ENCODE measurements at places on chromosomes 11 and 22.

GRCh38 chr22:33829546-33830280 lies 90.6 kb downstream of the LARGE1 start:
- no peak for DNase-seq

- DNase-seq, result no peak
Observed at GRCh38 chr11:32279672-32280071, 155.7 kb downstream of the WT1 start.

- DNase-seq, result peak; percentile 62
Observed at GRCh38 chr11:111938687-111939160, 1.6 kb downstream of the DIXDC1 start.

DNA sequence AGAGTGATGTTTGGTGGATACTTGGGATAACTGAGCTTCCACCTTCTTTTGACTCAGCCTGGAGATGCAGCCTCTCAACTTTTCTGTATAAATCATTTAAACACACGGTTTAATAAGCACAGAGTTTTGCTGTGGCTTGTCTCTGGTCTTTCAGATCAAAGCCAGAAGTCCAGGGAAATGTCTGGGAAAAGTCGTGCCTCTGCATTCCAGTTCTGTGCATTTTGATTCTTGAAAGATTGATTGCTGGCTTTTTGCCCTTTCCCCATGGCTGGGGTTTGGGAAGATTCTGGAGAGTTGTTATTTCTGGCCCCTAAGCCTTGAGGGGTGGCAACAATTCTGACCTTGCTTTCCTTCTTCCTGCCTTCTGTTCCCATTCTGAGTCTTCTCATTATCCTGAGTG lies 154.1 kb downstream of the COMMD9 start:
- no peak for DNase-seq

GRCh38 chr11:16981651-16982194 lies 32.5 kb downstream of the PLEKHA7 start:
- peak; percentile 13 for DNase-seq

DNA sequence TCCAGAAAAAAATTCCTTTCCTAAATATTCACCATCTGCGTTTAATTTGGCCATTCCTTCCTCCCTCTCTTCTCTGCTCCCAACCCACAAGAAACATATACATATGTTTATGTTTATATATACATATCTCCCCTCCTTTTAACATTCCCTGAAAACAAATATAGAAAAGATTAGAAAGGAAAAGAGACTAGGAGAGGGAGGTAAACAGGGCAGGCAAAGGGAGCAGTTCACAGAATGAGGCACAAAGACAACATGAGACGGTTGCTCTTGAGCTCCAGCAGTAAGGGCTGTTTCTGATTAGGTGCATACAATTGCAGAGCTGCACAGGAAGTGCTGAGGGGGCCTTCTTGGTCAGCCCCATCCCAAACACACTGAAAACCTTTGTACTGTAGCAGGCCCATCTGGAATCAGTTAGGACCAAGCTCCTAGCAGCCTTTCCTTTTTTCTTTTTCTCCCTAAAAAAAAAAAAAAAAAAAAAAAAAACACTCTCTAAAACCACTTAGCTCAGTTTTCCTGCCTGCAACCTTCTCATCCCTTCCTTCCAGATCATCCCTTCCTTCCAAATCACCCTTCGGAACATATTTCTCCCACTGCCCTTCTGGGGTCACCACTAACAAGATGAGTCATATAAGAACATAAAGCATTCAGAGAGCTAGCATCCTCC lies 57.0 kb downstream of the RBFOX2 start:
- no peak for DNase-seq

GRCh38 chr22:39453765-39454378 lies 2.9 kb upstream of the MGAT3 start:
- no peak for DNase-seq

DNA sequence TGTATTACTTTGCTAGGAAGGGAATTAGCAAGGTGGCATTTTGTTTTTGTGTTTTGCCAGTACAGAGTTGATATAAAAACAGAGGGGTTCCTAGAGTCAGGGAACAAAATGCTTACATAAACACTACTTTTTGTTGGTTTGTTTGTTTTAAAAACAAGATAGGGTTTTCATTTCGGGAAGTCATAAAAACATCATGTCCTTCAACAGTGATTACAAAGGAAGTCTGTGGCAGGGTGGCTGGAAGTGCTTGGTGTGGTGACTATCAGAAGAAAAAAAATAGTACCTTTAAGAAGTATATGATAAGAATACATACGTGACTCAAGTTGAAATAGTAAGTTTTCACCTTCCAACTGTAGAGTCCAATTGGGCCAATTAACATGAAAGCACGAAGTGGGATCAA lies 1.2 kb upstream of the IL18 start:
- no peak for DNase-seq

GRCh38 chr22:31825513-31825912 lies 71.7 kb downstream of the DEPDC5 start:
- peak; percentile 54 for DNase-seq

DNA sequence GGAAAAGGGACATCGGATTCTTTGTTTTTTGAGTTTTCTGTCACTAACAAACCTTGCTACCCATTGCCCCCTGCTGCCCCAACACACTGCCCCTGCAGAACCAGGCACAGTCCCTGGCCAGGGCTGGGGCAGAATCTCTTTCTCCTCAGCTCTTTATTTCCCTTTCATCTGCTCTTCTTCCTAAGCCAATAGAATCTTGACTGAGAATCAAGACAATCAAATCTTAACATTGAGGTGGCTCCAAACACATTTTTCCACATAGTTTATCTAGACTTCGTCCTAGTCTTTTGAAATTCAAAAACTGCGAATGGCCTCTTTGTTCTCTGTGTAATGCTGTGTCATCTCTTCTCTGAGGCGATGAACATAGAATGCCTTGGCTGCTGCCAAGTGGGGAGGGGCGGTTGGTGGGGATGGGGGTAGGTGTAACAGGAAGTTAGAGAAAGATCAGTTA lies 16.1 kb upstream of the NTM start:
- DNase-seq, result no peak

DNA sequence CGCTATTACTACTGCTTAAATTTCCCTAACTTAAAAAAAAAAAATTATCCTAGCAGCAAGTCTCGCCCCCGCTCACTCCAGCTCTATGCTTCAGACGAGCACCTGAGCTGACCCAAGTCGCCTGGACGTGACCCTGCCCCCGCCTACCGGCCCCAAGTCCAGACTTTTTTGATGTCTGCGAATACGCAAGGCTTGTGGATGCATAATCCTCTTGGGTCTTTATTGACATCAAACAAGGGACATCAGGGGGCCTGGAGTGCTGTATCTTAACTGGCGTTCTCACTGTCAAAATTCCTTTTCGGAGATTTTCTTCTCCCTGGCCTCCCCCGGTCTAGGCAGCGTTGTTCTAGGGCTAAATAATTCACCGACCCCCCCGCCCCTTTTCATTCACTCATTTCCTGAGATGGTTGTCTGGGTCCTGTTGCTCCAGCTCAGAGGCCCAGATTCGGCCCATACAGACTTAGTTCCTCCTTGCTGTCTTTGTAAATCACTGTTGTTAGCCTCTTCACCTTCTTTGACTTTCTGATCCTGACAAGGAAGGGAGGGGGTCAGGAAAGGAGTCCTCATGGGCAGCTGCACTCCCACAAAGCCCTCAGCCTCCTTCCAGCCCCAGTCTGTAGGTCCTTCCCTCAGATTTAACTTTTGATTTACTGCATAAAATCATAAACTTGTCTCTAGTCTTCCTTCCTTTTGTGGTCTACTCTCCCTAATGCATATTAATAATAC lies 601 bp upstream of the LRP4 start:
- DNase-seq, result no peak

- DNase-seq, result no peak
Observed at GRCh38 chr11:67489203-67489884, 6.5 kb downstream of the AIP start.

DNA sequence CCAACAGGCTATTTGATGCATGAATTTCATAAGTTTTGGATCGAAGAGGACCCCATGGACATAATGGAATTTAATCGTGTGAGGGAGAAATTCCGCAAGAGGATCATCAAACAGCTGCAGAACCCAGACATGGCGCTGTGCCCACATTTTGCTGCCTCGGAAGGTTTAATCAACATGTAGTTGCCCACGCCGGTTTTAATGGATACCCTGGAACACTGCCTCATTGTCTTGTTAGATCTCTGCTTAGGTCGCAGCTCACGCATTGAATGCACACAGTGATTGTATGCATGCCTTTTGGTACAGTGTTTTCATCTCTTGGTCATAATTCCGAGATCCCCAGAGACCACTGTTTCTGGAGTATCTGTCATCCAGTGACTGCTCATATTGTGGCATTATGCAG lies 46.8 kb downstream of the SLN start:
- DNase-seq, result no peak

- no peak for DNase-seq
Observed at GRCh38 chr22:42881298-42881697, 24.2 kb upstream of the ARFGAP3 start.

- DNase-seq, result no peak
Observed at GRCh38 chr22:40414838-40415505, 44.6 kb downstream of the SGSM3 start.

GRCh38 chr11:13003736-13004493 lies 5.2 kb upstream of the RASSF10 start:
- DNase-seq, result no peak

DNA sequence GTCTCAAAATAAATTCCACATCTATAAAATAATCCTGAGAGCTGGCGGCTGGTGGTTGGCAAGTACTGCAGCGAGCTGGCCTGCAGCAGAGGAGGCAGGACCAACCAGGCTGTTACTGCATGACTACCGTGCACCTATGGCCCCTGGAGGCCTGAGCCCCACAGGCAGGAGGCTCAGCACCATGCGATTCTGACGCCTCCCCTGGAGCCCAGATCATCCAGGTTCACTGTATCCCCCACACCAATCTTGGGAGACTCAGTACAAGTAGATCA lies 159.5 kb upstream of the NCAM1 start:
- DNase-seq, result no peak

- DNase-seq, result no peak
Observed at GRCh38 chr22:31538815-31539214, 42.5 kb downstream of the SFI1 start.

- DNase-seq, result no peak
Observed at GRCh38 chr11:15651816-15652215, 537.1 kb downstream of the INSC start.

DNA sequence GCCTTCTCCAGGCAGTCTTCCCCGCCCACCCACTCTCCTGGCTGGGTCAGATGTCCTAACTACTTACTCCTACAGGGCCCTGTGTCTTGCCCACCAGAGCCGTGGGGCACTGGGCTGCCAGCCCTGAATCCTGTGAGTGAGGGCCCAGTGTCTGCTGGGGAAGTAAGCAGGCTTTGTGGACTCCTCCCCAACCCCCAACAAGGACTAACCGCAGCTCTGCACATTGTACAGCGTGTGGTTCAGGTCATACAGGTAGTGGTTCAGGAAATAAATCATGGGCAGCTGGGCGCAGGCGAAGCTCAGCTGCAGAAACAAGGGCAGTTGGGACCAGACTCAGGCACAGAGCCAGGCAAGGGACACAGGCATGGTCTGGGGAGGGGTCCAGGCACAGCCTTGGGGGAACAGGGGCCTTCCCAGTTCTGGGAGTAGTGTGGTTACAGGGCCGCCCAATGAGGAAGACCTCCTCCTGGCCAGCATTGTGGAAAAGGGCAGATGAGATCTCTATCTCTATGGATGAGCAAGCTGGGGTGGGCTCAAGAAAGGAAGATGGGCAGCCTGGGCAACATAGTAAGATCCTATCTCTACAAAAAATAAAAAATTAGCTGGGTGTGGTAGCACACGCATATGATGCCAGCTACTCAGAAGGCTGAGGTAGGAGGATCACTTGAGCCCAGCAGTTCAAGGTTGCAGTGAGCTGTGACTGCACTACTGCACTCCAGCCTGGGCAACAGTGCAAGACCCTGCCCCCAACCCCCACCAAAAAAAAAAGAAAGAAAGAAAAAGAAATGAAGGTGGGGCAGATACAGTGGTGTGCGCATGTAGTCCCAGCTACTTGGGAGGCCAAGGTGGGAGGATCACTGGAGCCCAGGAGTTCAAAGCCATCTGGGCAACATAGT lies 5.5 kb downstream of the UNC93B1 start:
- DNase-seq, result peak; percentile 0

DNA sequence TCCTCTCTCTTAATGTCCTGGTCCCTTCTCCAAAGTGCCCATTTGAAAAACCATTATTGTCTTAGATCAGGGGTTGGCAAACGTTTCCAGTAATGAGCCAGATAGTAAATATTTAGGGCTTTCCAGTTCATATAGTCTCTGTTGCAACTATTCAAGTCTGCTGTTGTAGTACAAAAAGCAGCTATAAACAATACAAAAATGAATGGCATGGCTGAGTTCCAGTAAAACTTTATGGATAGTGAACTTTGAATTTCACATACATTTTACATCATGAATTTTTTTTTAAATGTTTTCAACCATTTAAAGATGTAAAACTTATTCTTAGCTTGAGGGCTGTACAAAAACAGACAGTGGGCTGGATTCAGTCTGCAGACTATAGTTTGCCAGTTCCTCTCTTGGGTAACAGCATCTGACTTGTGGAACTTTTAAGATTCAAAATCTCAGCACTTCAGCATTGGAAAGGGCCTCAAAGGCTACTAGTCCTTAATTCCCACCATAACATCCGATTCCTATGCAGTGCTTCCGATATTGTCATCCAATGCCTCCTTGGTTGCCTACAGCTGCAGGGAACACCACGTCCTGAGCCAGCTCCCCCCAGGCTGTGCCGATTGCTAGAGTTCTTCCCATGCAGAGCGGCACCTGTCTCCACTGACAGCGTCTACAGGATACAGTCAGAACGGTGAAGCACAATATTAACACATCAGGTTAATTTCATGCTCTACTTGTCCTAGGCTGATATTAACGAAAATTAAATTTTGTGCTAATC lies 65.6 kb upstream of the E2F8 start:
- no peak for DNase-seq

GRCh38 chr22:17217179-17217578 lies 2.1 kb downstream of the ADA2 start:
- no peak for DNase-seq

GRCh38 chr11:39541945-39542351 lies 1917.5 kb downstream of the LRRC4C start:
- peak; percentile 5 for DNase-seq

- no peak for DNase-seq
Observed at GRCh38 chr11:115695677-115696364, 191.6 kb upstream of the CADM1 start.

- no peak for DNase-seq
Observed at GRCh38 chr11:119319136-119319699, 2.3 kb upstream of the MCAM start.

- DNase-seq, result no peak
Observed at GRCh38 chr11:117826832-117827231, 2.3 kb upstream of the FXYD2 start.

DNA sequence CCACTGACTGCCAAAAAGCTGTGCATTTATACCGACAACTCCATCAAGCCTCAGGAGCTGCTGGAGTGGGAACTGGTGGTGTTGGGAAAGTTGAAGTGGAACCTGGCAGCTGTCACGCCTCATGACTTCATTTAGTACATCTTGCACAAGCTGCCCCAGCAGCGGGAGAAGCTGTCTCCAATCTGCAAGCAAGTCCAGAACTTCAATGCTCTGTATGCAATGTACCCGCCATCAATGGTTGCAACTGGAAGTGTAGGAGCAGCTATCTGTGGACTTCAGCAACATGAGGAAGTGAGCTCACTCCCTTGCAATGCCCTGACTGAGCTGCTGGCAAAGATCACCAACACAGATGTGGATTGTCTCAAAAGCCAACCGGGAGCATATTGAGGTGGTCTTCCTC lies at the start of gene SLC22A25:
TSS of gene SLC22A25 (minus strand) at position 67 of the 400 bp plus-strand sequence. CDS start 13,947 bp downstream, outside the sequence.
- DNase-seq, result no peak
